ENCODE measurements at places on chromosomes 2 and 18.

DNA sequence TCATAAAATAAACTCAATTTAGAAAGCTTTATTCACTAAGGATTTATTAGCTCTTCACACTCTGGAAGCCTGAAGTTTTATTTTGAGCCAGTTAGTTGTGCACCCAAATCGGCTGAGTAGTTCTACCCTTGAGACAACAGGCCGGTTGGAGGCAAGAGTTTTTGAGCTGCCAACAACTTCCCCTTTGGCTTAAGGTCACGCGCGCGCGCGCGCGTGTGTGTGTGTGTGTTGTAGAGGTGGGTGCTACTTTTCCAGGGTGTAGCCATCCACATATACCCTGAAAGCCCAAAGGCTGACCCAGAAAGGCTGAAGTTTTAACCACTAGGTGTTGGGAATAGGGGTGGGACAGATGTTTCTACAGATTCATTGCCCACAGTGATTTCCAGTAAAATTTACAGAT, 150.2 kb upstream of the LHCGR start:
- DNase-seq = no peak

DNA sequence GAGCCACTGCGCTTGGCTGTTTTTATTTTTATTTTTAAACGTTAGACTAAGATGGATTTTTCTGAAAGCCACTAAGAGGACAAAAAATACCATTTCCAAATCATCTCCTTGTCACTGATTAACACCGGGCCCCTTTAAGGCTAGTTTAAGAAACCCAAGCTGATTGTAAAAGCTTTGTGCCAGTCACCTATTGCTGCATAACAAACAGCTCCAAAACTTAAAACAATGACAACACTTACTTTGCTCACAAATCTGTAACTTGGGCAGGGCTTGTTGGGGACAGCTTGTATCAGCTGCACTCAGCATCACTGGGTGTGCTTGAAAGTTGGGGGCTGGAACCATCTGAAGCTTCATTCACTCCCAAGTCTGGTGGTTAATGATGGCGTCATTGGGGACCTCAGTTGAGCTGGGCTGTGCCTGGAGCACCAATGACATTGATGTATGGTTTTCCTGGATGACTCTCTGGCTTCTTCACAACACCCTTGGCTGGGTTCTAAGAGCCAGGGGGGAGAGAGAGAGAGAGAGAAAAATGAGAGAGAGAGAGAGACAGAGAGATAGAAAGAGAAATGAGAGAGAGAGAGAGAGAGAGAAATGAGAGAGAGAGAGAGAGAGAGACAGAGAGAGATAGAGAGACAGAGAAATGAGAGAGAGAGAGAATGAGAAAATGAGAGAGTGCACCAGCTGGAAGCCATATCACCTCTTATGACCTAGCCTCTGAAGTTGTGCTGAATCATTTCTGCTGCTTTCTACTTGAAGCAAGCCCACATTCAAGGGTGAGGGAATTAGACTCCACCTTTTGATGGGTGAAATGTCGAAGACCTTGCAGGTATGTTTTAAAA, 26.0 kb upstream of the ATG16L1 start:
- no peak for DNase-seq

- DNase-seq = peak; percentile 64
Measured at GRCh38 chr2:238945433-238946150, 97.7 kb downstream of the TWIST2 start.

DNA sequence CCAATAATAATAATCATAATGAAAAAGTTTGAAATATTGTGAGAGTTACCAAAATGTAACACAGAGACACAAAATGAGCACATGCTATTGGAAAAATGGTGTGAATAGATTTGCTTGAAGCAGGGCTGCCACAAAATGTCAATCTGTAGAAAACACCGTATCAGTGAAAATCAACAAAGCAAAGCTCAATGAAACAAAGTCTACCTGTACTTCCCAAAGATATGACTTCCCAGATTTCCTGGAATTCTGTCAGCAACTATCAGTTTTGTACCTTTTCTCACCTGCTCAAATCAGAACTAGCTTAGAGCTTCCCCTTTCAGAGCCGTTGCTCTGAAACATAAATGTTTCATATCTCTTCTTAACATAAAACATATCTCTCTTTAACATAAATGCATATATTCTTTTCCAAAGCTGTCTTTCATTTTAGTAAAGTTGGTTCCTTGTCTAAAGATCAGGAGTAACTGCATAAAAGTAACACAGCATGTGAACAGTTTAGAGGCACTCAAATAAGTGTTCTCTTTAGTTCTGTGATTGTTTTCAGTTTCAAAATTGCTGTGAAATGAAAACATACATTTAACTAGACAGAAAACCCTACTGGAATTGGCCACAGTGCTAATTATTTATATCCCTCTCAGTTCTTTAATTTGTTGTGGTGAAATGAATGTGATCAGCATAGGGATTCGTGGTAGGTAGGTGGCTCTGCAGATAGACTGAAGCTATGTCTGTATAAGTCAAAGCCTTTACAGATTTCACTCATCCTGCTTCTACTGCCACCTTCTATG, 262.5 kb downstream of the KCNJ3 start:
- DNase-seq = no peak

- no peak for DNase-seq
Measured at GRCh38 chr2:218447072-218447471, 28.1 kb downstream of the VIL1 start.

DNA sequence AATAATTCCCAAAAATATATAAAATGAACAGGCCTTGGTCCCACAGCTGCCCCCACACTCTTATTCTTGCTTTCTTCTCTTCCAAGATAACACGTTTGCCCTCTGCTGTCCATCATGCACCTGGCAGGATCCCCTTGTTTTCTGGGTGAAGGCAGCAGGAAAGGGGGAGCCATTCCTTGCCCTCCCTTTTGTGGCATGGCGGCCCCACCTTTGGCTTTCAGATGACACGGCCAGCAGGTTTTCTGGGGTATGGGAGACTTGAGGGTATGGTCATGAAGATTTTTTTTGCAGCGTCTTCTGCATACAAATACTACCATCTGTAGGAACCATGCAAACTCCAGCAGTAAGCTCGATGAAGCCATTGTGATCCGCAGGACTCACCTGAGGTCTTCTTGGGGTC, 118.8 kb downstream of the MAPK4 start:
- DNase-seq = no peak

GRCh38 chr2:18426174-18426573, 134.3 kb downstream of the RDH14 start:
- no peak for DNase-seq

DNA sequence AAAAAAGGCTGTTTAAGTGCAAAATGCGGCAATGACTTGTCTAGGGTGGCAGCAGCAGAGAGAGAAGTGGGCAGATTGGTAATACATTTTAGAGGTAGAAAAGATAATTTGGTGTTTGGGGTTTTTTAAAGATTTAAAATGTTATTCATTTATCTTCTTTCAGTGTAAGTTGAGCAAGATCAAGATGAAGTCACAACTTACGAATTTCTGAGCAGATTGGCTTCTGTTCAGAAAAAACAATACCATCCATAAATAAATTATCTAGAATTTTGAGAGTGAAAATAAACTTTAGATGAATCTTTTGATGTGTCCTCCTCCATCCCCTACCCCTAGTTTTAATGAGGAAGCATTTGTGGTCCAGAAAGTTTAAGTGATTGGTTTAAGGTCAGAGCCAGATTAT, 47.9 kb upstream of the FAM171B start:
- DNase-seq = no peak

- DNase-seq = no peak
Measured at GRCh38 chr18:23519734-23520133, 16.4 kb downstream of the RMC1 start.
